IPS DF 6.9 (cell line): ENCODE measurements at places on chromosomes 1 and 21.

DNA sequence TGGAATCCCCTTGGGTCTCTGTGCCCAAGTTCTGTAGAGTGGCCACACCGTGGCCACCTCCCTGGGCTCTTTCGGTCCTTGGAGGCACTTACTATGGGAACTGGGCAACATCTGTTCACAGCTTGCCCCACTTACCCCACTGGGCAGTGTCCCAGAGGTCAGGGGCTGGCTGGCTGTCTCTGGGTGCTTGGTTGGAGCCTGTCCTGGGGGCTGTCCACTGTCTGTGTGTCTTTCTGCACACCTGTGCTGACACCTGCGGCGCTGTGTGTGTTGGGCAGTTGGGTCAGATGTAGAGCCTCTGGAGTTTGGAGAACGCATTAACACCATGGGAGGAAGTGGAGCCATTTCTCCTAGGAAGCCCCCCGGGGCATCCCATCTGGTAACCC, 1.3 kb upstream of the TMEM54 start:
- DNase-seq: no peak

- no peak for DNase-seq
Observed at GRCh38 chr1:116330846-116331245, 42.2 kb upstream of the ATP1A1 start.

DNA sequence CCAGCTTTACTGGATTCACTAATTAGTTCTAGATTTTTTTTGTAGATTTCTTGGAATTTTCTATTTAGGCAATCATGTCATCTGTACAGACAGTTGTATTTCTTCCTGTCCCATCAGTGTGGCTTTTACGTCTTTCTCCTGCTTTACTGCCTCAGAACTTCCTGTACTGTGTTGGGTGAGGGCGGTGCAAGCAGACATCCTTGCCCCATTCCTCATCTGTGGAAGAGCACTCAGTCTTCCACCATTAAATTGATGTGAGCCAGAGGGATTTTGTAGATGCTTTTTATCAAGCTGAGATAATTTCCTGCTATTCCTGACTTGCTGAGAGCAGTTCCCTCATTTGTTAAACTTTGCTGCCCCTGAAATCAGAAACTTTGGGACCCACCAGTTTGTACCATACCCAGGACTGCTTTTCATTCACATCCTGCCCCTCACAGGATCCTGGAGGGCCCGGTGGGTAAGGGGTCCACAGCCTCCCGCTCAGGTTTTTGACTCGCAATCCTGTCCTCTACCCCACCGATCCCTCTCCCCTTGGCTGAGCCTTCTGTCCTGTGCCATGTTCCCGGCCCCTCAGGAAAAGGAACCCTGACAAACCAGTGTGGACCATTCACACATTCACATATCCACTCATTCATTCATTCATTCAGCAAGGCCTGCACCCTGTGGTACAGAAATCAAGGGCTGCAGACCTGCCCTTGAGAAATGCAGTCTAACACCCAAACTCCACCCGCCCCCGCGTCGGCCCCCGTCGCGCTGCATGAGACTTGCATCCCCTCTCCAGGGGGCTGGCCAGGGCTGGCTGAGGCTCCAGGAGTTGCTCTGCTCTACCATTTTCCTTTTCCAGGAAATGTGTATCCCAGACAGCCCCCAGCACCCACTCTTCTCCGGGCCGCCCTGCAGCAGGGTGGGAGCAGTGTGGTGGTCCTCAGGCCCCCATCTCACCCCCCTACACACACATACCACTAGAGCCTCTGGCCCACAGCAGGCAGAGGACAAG, 246.5 kb upstream of the VAMP3 start:
- DNase-seq: no peak

- no peak for DNase-seq
Observed at GRCh38 chr1:179177182-179177581, 52.3 kb downstream of the ABL2 start.
